ENCODE measurements at places on chromosomes 4 and X.

DNA sequence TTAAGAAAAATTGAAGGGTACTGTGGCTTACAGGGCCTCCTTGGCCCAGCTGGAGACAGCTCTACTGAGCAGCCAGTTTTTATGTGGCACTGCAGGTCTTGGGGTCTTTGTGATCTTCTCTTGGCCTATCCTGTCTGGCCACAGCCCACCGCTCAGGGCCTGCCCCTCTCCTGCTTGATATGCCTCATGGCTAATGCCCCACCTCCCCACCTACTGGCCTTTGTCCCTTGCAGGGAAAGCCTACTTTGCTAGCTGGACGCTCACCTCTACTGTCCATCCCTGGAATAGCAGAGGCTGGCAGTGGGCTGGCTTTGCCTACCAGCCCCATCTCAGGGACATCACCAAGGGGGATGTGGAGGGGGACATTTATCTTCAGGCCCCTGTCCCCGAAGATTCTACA, 134.1 kb downstream of the PJA1 start:
- DNase-seq = no peak

GRCh38 chr4:129231945-129232588, 136.1 kb downstream of the C4orf33 start:
- no peak for DNase-seq

DNA sequence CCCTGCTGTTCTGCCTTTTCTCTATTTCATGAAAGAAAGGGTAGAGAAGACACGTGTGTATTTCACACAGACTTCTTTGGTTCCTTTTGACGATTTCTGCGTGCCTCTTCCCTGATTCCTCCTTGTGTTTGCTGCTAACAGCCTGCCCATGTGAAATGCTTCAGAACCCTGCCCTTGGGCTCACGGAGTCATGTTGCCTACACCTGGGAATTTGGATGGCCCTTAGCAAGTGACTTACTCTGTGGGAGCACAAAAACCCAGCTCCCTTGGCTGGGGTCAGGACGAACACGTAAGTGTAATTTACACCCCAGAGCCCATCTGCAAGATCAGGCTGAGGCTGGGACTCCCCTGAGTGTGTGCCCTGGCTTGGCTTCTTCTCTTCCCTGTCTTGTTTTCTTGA, 220.3 kb upstream of the BCOR start:
- no peak for DNase-seq

GRCh38 chr4:166140951-166141350, 267.9 kb downstream of the TLL1 start:
- no peak for DNase-seq

GRCh38 chr4:78512357-78512920, 39.1 kb upstream of the ANXA3 start:
- no peak for DNase-seq

DNA sequence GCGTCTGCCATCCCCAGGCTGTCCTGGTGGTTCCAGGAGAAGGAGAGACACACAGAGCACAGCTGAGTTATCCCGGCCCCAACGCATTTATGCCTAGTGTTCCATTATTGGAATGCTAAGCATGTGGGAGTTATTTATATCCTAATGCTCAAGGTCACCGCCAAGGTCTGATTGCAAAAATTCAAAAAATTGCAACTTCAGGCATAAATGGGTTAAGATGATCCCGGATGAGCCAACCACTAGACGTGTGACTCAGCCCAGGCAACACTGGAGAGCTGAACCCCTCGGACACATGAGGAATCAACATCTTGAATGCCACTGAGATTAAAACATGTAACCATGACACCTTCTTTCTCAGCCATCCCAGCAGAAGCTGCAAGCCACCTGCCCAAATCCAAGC, 3.8 kb upstream of the ZCCHC4 start:
- no peak for DNase-seq
